ENCODE measurements at places on chromosomes 2 and 18.

- no peaks in the 10 kb centered on the region for H3K27me3 ChIP-seq
- no peak for DNase-seq
- no peaks in the 10 kb centered on the region for H3K36me3 ChIP-seq
- H3K4me1 ChIP-seq = peaks cover 2% of the 10 kb centered on the region
- no peak overlapping the region for H3K27ac ChIP-seq
- no peak overlapping the region for H3K4me3 ChIP-seq
Observed at GRCh38 chr2:114714313-114714712, 271.9 kb downstream of the DPP10 start.

DNA sequence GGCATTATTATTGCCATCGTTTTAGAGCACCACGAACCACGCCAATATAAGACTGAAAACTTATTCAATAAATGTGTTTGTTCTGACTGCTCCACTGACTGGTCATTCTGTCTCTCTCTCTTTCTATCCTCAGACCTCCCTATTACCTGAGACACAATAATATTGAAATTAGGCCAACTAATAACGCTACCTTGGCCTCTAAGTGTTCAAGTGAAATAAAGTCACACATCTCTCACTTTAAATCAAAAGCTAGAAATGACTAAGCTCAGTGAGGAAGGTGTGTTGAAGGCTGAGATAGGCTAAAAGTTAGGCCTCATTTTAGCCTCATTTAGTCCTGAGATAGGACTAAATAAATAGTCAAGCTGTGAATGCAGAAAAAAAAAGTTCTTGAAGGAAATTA is 38.8 kb downstream of the G6PC2 start:
- no peaks in the 10 kb centered on the region for H3K36me3 ChIP-seq
- no peak overlapping the region for H3K4me3 ChIP-seq
- H3K27ac ChIP-seq = no peak overlapping the region
- no peak for DNase-seq
- H3K27me3 ChIP-seq = no peaks in the 10 kb centered on the region
- H3K4me1 ChIP-seq = peaks cover 4% of the 10 kb centered on the region

DNA sequence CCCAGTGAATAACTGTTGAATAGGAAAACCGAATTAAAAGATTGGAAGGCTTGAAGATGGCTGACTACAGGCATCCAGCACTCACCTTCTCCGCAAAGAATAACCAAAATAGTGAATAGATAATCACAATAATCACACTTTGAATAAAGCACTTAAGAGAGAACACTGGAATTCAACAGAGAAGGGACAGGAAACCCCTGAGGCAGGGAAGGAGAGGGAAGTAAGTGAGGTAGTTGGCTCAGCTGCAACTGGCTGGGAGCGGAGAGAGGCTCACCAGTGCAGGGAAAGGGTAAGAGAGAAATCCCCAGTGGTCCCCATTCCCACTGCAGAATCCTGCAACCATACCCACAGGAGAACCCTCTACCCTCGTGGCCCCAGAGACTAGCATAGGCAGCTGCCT is 246.6 kb upstream of the NCKAP5 start:
- H3K36me3 ChIP-seq = peaks cover 4% of the 10 kb centered on the region
- H3K4me3 ChIP-seq = no peak overlapping the region
- no peak overlapping the region for H3K27ac ChIP-seq
- peaks cover 3% of the 10 kb centered on the region for H3K27me3 ChIP-seq
- no peak for DNase-seq

GRCh38 chr2:209463835-209464234 is 40.0 kb downstream of the MAP2 start:
- H3K4me3 ChIP-seq = no peak overlapping the region
- H3K27ac ChIP-seq = no peak overlapping the region
- H3K4me1 ChIP-seq = peaks cover 4% of the 10 kb centered on the region
- no peaks in the 10 kb centered on the region for H3K36me3 ChIP-seq
- no peak for DNase-seq

DNA sequence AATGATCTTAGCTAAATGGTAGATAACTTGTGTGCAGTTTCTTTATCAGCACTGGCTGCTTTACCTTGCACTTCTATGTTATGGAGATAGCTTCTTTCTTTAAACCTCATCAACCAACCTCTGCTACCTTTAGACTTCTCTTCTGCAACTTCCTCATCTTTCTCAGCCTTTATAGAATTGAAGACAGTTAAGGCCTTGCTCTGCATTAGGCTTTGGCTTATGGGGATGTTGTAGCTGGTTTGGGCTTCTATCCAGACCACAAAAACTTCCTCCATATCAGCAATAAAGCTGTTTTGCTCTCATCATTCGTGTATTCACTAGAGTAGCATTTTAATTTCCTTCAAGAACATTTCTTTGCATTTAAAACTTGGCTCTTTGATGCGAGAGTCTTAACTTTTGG is 123.7 kb downstream of the PIK3C3 start:
- H3K27ac ChIP-seq = no peak overlapping the region
- no peak for DNase-seq
- no peaks in the 10 kb centered on the region for H3K4me1 ChIP-seq
- H3K36me3 ChIP-seq = peaks cover 11% of the 10 kb centered on the region
- peaks cover 2% of the 10 kb centered on the region for H3K27me3 ChIP-seq

DNA sequence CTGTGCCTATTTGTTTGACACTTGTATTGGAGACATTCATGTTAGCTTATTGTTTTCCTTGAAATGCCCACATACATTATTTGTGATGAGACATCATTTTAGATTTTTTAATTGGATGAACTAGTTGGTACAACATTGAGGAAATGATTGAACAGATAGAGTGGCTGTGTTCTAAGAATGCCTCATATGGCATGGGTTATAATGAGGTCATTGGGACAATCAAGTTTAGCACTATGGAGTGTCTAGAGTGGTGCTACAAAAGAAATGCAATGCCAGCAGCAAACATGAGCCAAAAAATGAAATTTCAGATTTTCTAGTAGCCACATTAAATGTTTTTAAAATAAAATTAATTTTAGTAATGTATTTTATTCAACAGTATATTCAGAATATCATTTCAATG is 28.1 kb downstream of the ACVR2A start:
- peaks cover 54% of the 10 kb centered on the region for H3K4me1 ChIP-seq
- DNase-seq = no peak
- no peak overlapping the region for H3K4me3 ChIP-seq
- H3K27ac ChIP-seq = no peak overlapping the region
- no peaks in the 10 kb centered on the region for H3K36me3 ChIP-seq

- no peak for DNase-seq
- H3K27me3 ChIP-seq = peaks cover 1% of the 10 kb centered on the region
- H3K27ac ChIP-seq = no peak overlapping the region
- H3K4me1 ChIP-seq = no peaks in the 10 kb centered on the region
Observed at GRCh38 chr18:75158465-75159237, 50.3 kb downstream of the PTGR3 start.

DNA sequence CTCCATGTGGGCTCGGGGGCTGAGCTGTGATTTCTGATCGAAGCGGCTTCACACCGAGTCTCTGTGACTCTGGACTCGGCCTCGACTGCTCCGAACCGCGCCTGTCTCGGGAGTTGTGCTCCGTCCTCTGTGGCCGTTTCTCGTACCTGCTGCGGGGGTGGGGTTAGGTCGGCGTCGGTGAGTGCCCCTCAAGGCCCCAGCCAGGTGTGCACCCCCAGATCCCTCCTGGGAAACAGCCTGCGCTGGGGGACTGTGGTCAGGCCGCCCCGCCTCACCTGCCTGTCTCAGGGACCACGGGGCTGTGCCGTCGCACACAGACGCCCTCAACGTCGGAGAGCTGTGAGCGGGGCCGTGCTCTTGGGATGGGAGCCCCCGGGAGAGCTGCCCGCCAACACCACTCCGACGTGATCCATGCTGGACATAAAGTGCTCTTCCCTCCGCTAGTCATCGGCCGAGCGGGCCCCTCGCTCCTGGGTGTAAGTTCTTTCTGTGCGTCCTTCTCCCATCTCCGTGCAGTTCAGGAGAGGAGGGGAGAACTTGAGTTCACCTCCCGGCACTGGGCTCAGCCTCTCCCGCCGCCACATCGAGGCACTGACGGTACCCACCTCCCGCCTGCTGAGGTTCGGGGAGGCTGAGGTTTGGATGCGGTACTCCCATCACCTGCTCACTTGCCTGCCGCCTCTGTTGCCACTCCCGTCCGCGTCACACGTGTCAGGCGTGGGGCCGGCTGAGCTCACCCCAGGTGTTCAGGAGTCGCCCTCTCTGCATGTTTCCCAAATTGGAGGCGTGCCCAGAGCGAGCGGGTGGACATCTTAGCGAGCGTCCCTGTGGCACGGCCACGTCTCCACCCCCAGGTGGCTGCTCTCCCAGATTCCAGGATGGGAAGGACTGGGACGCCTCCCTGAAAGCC is 55.7 kb downstream of the CTDP1 start:
- H3K27ac ChIP-seq = no peak overlapping the region
- peaks cover 42% of the 10 kb centered on the region for H3K36me3 ChIP-seq
- no peak for DNase-seq
- peaks cover 4% of the 10 kb centered on the region for H3K27me3 ChIP-seq
- H3K4me1 ChIP-seq = no peaks in the 10 kb centered on the region

DNA sequence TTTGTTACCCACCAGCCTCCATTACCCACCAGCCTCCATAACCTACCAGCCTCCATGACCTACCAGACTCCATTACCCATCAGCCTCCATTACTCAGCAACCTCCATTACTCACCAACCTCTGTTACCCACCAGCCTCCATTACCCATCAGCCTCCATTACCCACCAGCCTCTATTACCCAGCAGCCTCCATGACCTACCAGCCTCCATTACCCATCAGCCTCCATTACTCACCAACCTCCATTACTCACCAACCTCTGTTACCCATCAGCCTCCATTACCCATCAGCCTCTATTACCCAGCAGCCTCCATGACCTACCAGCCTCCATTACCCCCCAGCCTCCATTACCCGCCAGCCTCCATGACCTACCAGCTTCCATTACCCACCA is 133.3 kb upstream of the HS6ST1 start:
- H3K4me3 ChIP-seq = peak overlapping the region; percentile 43
- peaks cover 10% of the 10 kb centered on the region for H3K27me3 ChIP-seq
- peaks cover 4% of the 10 kb centered on the region for H3K36me3 ChIP-seq
- peaks cover 15% of the 10 kb centered on the region for H3K4me1 ChIP-seq

GRCh38 chr2:24887307-24887874 is 32.6 kb downstream of the ADCY3 start:
- peaks cover 19% of the 10 kb centered on the region for H3K27me3 ChIP-seq
- peak overlapping the region; percentile 95 for H3K27ac ChIP-seq
- peaks cover 52% of the 10 kb centered on the region for H3K4me1 ChIP-seq
- H3K4me3 ChIP-seq = peak overlapping the region; percentile 13

DNA sequence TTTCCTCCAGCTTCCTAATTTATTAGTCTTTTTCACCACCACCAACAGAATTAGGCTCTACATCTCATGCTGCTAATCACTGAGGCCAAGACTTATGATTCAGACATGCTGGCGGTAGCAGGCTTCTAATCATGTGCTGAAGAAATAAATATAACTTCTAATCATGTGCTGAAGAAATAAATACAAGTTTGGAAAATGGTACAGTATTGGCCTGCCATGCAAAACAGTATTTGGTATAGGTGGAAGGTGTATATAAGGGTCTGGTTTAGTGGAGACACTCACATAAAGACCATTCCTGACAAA is 240.7 kb downstream of the TGIF1 start:
- no peaks in the 10 kb centered on the region for H3K27me3 ChIP-seq
- no peak for DNase-seq
- no peaks in the 10 kb centered on the region for H3K36me3 ChIP-seq
- H3K4me1 ChIP-seq = no peaks in the 10 kb centered on the region

DNA sequence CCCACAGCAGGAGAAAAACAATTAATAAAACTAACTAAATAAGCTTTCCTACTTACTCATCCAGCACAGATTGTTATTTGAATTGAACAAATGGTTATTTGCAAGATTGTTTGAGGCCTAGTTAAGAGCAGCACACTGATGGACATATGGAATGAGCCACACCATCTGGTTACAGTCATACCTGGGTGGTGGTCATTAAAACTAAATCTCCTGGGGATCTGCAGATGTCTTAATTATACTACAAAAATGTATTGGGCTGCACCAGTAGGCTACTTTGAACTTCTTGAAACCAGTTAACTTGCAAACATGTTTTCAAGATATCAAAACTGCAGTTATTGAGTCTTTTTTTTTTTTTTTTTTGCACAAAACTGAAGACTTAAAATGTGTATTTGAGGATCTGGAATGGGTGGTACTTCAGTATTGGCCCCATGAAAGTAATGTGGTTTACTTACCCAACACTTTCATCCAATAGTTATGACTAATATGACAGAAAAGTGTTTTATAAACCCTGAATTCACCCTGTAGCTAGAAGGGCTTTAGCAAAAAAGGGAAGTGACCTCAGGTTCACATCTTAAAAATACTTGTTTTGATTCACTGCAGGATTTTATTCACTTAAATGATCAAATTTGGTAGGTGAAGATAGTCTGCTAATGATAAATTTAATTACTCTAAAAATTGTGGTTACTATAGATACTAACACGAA is 10.8 kb downstream of the AGFG1 start:
- H3K36me3 ChIP-seq = peaks cover 5% of the 10 kb centered on the region
- peak overlapping the region; percentile 62 for H3K27ac ChIP-seq
- peak overlapping the region; percentile 75 for H3K4me3 ChIP-seq
- H3K27me3 ChIP-seq = peaks cover 5% of the 10 kb centered on the region
- peaks cover 42% of the 10 kb centered on the region for H3K4me1 ChIP-seq

DNA sequence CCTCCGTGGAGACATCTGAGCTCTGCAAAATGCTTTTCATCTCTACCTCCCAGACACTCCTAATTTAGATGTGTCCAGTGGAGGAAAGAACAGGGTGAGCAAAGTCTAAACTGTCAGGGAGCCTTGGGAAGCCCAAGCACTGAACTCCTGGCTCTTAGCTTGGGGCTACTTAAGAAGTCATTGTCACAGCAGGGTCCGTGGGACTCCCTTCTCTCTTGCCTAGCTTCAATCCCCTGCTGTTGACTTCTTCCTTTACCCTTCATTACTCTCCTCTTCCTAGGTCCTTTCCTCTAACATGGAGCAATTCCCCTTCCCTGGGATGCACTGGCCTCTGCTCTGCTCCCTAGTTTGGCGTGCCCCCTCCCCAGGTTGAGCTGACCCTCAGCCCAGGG is 3.4 kb downstream of the OSR1 start:
- H3K27me3 ChIP-seq = peaks cover 44% of the 10 kb centered on the region
- H3K36me3 ChIP-seq = no peaks in the 10 kb centered on the region
- H3K27ac ChIP-seq = no peak overlapping the region
- DNase-seq = no peak
- no peak overlapping the region for H3K4me3 ChIP-seq

DNA sequence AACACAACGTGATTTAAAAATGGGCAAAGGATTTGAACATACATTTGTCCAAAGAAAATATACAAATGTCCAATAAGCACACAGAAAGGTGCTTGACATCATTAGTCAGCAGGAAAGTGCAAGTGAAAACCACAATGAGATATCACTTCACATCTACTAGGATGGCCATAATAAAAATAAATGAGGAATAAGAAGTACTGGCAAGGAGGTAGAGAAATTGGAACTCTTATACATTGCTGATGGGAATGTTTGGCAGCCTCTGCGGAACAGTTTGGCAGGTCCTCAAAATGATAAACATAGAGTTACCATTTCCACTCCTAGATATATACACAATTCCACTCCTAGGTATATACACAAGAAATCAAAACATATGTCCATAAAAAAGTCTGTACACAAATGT is 51.0 kb upstream of the PGAP1 start:
- H3K36me3 ChIP-seq = peaks cover 6% of the 10 kb centered on the region
- no peak overlapping the region for H3K4me3 ChIP-seq
- peaks cover 12% of the 10 kb centered on the region for H3K27me3 ChIP-seq
- no peak overlapping the region for H3K27ac ChIP-seq

GRCh38 chr2:236666646-236667204 is 97.1 kb downstream of the ACKR3 start:
- peaks cover 8% of the 10 kb centered on the region for H3K27me3 ChIP-seq
- no peak for DNase-seq
- no peak overlapping the region for H3K4me3 ChIP-seq

Measured in glutamatergic neuron (in vitro differentiated cells).